ENCODE measurements at places on chromosomes 11 and 22. TPM values are rescaled to one million over a fixed set of nuclear protein-coding genes. Genes with fewer than 3 reads are reported as not detected.

- DNase-seq: no peak
Observed at GRCh38 chr11:19027829-19028595, 32.5 kb downstream of the MRGPRX2 start.

The WNT11 gene
- total RNA-seq: 59.3 TPM

The ROBO3 gene
- total RNA-seq: 20.0 TPM

The TCN2 gene
- 47.3 TPM for total RNA-seq

All from posterior vena cava (tissue), 2 donors.